ENCODE measurements at places on chromosomes 6 and 20. TPM values are rescaled to one million over a fixed set of nuclear protein-coding genes. Genes with fewer than 3 reads are reported as not detected.

The RIMS4 gene
- not detected for total RNA-seq

The SLC17A2 gene
- not detected for total RNA-seq

The TNNC2 gene
- not detected for total RNA-seq

DNA sequence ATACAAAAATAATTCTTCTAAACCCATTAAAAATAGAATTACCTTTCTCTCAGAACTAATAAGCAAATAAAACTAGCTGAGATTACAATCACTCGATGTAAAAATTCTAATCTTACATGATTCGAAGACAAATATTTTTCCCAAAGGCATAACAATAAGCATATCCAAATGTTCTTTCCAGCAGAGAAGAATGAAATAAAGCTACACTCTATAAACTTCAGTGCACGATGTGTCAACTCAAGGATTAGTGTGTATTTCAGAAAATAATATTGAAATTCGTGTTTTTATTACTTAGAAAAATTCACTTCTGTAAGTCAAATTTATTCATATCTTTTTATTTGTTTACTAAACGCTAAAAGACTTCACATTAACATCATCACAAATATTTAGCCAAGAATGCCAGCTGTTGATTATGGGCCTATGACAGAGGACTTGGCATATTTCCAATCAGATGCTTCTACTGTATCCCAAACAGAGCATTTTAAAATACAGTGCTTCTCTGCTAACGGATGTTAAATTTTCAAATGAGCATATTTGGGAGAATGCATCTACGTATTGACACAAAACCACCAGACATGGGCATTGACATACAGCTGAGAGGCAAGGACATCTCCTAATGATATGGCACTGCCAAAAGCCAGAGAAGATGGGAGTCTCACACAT is 54.7 kb upstream of the PDE7B start:
- H3K27ac ChIP-seq = no peak overlapping the region
- H3K4me1 ChIP-seq = no peaks in the 10 kb centered on the region
- H3K27me3 ChIP-seq = no peaks in the 10 kb centered on the region
- H3K36me3 ChIP-seq = no peaks in the 10 kb centered on the region

GRCh38 chr20:35619196-35620095 is 3.8 kb downstream of the SPAG4 start:
- peak overlapping the region; percentile 65 for H3K4me3 ChIP-seq
- H3K27ac ChIP-seq = no peak overlapping the region
- H3K4me1 ChIP-seq = peaks cover 30% of the 10 kb centered on the region
- no peaks in the 10 kb centered on the region for H3K27me3 ChIP-seq
- no peaks in the 10 kb centered on the region for H3K36me3 ChIP-seq

DNA sequence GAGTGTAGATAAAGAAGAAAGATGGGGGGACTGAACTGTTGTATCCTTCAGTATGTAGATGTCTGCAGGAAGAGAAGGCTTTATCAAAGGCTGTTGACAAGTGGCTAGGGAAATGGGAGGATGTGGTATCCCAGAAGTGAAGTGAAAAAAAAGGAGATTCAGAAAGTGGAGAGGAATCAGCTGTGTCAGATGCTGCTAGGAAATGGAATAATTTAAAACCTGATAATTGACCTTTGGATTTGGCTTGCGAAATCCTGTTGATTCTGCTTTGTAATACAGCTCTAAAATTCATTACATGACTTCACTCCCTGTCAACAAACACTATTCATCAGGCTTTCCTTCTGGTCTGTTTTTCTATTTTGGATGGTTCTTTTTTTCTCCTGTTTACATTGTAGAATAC is 41.7 kb downstream of the PHF3 start:
- no peak overlapping the region for H3K4me3 ChIP-seq
- H3K27me3 ChIP-seq = no peaks in the 10 kb centered on the region
- H3K27ac ChIP-seq = no peak overlapping the region

- no peaks in the 10 kb centered on the region for H3K36me3 ChIP-seq
- peak; percentile 64 for DNase-seq
- H3K27me3 ChIP-seq = no peaks in the 10 kb centered on the region
- peak within 1 kb of the TSS; percentile 87 for H3K27ac ChIP-seq
Measured at GRCh38 chr6:151239603-151240035, at the start of gene AKAP12. Gene AKAP12, plus strand, starts transcription at chr6:151239967. Its CDS starts 596 bp downstream, at chr6:151240563.

- H3K4me3 ChIP-seq = no peak overlapping the region
- H3K36me3 ChIP-seq = no peaks in the 10 kb centered on the region
- peaks cover 2% of the 10 kb centered on the region for H3K4me1 ChIP-seq
Measured at GRCh38 chr6:152701863-152702401, 4.2 kb downstream of the MYCT1 start.

DNA sequence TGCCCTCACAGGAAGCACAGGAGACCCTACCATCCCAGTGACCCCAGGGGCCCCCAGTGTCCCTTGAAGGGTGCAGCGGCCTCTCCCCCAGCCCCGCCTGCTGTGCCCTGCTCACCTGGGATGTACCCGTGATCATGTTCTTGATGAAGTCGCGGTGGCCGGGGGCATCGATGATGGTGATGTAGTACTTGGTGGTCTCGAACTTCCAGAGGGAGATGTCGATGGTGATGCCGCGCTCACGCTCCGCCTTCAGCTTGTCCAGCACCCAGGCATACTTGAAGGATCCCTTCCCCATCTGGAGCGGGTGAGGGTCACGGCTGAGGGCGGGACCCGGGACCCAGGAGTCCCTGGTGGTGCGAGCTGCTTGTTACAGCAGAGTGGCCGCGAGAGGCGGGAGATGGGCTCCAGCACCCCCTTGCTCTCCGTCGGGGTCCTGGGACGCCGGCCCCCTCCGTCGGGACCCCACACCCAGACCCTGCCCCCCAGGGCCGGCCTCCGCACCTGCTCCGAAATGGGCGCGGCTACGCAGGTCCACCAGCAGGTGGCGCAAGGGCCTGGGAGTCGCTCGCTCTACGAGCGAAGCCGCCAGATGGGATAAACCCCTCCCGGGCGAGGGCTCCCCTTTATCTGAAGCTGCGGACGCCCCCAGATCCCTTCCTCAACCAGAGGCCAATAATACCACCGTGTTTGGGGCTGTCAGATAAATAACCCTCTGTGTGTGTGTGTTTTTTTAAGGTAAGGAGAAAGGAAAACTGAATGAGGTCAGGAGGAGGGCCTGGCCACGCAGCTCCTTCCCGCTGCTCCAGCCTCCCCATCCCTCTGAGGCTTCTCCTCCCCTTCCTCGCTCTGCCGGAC is 2.9 kb downstream of the EEF1A2 start:
- H3K4me1 ChIP-seq = peaks cover 28% of the 10 kb centered on the region
- peak overlapping the region; percentile 98 for H3K27ac ChIP-seq
- H3K27me3 ChIP-seq = peaks cover 12% of the 10 kb centered on the region
- H3K36me3 ChIP-seq = no peaks in the 10 kb centered on the region

- H3K36me3 ChIP-seq = no peaks in the 10 kb centered on the region
- no peaks in the 10 kb centered on the region for H3K27me3 ChIP-seq
- DNase-seq = no peak
- no peak within 1 kb of the TSS for H3K4me3 ChIP-seq
- H3K27ac ChIP-seq = no peak within 1 kb of the TSS
Measured at GRCh38 chr6:49636713-49637349, at the start of gene RHAG. Gene RHAG, minus strand, starts transcription at chr6:49636839. Its CDS starts 27 bp downstream, at chr6:49636812.

- no peak overlapping the region for H3K27ac ChIP-seq
- no peaks in the 10 kb centered on the region for H3K36me3 ChIP-seq
- no peaks in the 10 kb centered on the region for H3K27me3 ChIP-seq
- no peak for DNase-seq
- no peak overlapping the region for H3K4me3 ChIP-seq
- H3K4me1 ChIP-seq = peaks cover 13% of the 10 kb centered on the region
Measured at GRCh38 chr6:164008902-164009301, 594.4 kb downstream of the QKI start.

DNA sequence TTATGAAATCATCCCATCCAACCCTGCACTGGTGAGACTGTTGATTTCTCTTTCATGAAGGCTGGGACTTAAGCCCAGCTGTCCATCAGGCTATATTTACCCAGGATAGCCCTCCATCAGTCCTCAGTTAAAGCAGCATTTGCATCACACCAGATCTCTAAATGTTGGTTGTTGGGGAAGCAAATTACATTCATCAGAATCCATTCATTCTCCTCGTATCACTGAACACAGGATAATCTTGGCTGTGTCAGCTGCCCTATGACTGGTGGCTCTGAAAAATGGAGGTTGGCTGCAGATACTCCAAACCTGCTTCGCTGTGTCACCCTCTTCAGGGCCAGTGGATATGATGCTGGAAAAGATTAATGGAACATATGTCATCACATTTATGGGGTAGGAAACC is 718.3 kb downstream of the KIF16B start:
- no peaks in the 10 kb centered on the region for H3K4me1 ChIP-seq
- H3K36me3 ChIP-seq = no peaks in the 10 kb centered on the region
- DNase-seq = no peak
- no peak overlapping the region for H3K4me3 ChIP-seq
- no peak overlapping the region for H3K27ac ChIP-seq

- peaks cover 21% of the 10 kb centered on the region for H3K36me3 ChIP-seq
- DNase-seq = no peak
- no peak overlapping the region for H3K27ac ChIP-seq
- no peaks in the 10 kb centered on the region for H3K27me3 ChIP-seq
- H3K4me3 ChIP-seq = no peak overlapping the region
Measured at GRCh38 chr20:24984961-24985640, 7.5 kb downstream of the APMAP start.

- no peak overlapping the region for H3K4me3 ChIP-seq
- peak; percentile 52 for DNase-seq
- no peaks in the 10 kb centered on the region for H3K27me3 ChIP-seq
- no peaks in the 10 kb centered on the region for H3K36me3 ChIP-seq
Measured at GRCh38 chr6:30836431-30836866, 47.9 kb upstream of the DDR1 start.

GRCh38 chr6:98833057-98833306 is 1.4 kb upstream of the POU3F2 start:
- no peak for DNase-seq
- H3K4me3 ChIP-seq = peak overlapping the region; percentile 46
- peaks cover 98% of the 10 kb centered on the region for H3K27me3 ChIP-seq
- H3K27ac ChIP-seq = no peak overlapping the region
- H3K4me1 ChIP-seq = peaks cover 23% of the 10 kb centered on the region
- no peaks in the 10 kb centered on the region for H3K36me3 ChIP-seq

DNA sequence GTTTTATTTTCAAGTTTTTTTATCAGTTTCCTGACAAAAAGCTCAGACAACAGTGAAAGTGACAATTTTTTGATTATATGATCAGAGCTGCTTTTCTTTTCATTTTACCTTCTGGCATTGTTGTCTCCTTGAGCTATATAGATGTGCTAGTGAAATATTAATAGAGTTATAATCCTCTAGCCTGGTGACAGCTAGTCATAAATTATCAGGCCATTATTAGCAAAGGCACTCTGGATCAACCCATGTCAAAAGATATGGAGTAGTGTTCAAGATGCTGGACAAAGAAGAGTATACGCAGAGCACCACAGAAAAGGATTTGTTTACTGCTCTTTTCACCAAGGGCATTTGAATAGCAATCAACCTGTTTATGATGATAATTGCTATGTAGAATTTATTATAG is 1230.1 kb downstream of the HACE1 start:
- no peaks in the 10 kb centered on the region for H3K27me3 ChIP-seq
- no peaks in the 10 kb centered on the region for H3K36me3 ChIP-seq
- no peak overlapping the region for H3K4me3 ChIP-seq
- H3K27ac ChIP-seq = no peak overlapping the region
- H3K4me1 ChIP-seq = no peaks in the 10 kb centered on the region

DNA sequence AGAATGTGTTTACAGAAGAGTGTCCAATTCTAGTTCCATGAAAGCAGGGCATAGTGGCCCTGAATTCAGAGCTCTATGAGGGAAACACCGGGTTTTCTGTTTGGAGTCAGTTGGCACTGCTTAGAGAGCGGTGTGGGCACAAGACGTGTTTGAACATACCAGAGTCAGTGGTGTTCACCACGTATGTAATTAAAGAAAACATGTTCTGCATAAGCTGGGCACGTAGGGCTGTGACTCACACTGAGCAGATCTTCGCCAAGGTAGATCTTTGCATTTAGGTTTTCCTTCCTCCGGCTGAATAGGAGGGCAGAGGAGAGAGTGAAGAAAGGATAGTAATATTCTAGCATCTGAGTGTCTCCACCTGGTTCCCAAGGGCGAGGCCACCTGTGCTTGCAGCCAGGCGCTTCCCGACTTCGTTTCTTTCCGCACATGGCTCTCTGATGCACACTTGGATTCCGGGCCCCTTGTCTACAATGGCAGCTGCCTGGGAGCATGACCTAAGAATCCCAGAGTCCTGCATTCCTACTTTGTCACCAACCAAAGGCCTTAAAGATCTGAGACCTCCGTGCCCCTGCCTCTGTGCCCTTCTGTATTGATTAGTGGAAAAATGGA is 136.2 kb downstream of the ERMARD start:
- DNase-seq = no peak
- H3K27ac ChIP-seq = no peak overlapping the region
- no peaks in the 10 kb centered on the region for H3K4me1 ChIP-seq
- no peaks in the 10 kb centered on the region for H3K36me3 ChIP-seq
- H3K27me3 ChIP-seq = no peaks in the 10 kb centered on the region

GRCh38 chr20:58599966-58600365 is 51.1 kb upstream of the STX16 start:
- DNase-seq = no peak
- H3K27ac ChIP-seq = no peak overlapping the region
- H3K4me3 ChIP-seq = no peak overlapping the region
- H3K27me3 ChIP-seq = no peaks in the 10 kb centered on the region
- H3K36me3 ChIP-seq = no peaks in the 10 kb centered on the region

DNA sequence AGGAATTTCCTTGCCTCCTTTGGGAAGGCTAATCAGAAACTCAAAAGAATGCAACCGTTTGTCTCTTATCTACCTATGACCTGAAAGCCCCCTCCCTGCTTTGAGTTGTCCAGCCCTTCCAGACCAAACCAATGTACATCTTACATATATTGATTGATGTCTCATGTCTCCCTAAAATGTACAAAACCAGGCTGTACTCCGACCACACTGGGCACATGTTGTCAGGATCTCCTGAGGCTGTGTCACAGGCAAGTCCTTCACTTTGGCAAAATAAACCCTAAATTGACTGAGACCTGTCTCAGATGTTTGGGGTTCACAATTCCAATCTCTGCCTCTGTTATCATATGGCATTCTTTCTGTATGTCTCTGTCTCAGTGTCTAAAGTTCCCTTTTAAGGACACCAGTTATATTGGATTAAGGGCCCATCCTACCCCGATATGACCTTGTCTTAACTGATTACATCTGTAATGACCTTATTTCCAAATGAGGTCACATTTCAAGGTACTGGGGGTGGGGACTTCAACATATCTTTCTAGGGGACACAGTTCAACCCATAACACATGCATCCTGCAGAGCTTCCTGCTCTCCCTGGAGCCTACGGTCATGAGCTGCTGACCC is 513.5 kb upstream of the JARID2 start:
- no peaks in the 10 kb centered on the region for H3K27me3 ChIP-seq
- no peaks in the 10 kb centered on the region for H3K36me3 ChIP-seq
- H3K4me3 ChIP-seq = no peak overlapping the region
- H3K27ac ChIP-seq = no peak overlapping the region
- DNase-seq = no peak

DNA sequence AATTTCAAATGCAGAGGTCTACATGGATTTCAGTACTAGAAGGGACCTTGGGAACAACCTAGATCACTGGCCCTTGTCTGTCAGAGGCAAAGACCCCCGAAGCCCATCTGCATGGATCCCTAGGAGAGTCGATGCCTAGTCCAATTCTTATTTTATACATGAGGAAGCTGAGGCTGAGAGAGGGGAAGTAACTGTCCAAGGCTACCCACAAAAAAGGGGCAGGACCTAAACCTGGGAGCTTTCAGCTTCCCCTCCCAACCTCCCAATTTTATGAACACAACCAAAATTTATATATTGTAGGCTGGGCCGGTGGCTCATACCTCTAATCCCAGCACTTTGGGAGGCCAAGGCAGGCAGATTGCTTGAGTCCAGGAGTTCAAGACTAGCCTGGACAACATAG is 73.2 kb downstream of the TRERF1 start:
- H3K4me1 ChIP-seq = no peaks in the 10 kb centered on the region
- no peak for DNase-seq
- no peak overlapping the region for H3K4me3 ChIP-seq

GRCh38 chr6:130858498-130859160 is 31.4 kb downstream of the SMLR1 start:
- DNase-seq = no peak
- peaks cover 1% of the 10 kb centered on the region for H3K4me1 ChIP-seq

All from heart left ventricle (tissue), 16 donors.